ENCODE measurements at places on chromosomes 5 and 9.

- DNase-seq = no peak
Measured at GRCh38 chr5:159972538-159973362, 36.2 kb upstream of the TTC1 start.

- no peak for DNase-seq
Measured at GRCh38 chr5:147509710-147510651, at the start of gene DPYSL3. Gene DPYSL3, minus strand, starts transcription at chr5:147510068. Its CDS starts 210 bp downstream, at chr5:147509858.

DNA sequence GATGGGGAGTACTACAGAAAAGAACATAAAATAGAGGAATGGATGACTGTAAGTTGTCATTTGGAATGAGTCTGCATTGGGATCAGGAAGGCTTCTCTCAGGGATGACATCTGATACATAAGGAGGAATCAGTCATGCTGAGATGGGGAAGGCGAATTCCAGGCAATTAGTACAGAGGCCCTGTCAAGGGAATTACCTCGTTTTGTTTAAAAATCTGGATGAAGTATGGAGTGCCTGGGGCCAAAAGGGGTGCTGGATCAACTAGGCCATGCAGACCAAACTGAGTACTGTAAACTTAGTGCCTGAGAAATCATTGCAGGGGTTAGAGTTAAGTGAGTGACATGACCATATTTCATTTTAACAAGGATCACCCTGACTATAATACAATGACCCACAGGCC is 30.5 kb downstream of the JAKMIP2 start:
- no peak for DNase-seq

DNA sequence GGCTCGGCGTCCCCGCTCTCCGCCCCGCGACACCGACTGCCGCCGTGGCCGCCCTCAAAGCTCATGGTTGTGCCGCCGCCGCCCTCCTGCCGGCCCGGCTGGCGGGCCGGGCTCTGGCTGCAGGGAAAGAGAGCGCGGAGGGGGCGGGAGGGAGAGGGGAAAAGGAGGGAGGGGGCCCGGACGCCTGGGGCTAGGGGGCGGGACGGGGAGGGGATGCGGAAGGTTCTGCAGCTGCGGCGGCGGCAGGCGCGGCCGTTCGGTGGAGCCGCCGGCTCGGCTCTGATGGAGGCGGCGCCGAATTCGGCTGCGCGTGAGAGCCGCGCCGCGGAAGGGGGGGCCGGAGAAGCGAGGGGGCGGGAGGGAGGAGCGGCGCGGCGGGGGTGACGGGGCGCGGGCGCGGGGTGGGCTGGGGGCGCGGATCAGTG is at the start of gene MARCHF11:
Gene MARCHF11 (minus strand): TSS at position 281 of the 425 bp plus-strand sequence. CDS start 216 bp downstream, at position 65.
- DNase-seq = no peak

DNA sequence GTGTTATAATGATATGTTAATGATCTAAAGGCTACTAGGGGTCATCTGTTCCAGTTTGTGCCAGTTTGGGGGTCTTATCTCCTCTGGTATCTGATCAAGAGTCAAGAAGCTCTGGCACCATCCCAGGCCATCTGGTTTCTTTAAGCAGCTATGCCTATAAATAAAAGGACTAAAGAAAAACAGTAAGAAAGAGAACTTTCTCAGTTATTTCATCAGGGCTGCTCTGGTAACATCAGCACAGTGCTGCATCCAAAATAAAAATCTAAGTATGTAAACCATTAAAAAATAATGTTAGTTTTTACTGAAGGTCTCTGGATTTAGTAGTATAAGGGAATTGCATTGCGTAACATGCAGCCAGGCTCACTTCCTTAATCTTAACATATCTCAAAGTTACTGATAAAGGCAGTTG is 185.0 kb downstream of the NR2F1-AS1 start:
- DNase-seq = no peak

DNA sequence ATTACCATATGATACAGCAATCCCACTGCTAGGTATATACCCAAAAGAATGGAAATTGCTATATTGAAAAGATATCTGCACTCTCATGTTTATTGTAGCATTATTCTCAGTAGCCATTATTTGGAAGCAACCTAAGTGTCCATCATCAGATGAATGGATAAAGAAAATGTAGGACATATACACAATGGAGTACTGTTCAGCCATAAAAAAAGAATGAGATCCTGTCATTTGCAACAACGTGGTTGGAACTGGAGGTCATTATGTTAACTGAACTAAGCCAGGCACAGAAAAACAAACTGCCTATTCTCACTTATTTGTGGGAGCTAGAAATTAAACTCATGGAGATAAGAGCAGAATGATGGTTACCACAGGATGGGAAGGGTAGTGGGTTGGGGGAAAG is 63.1 kb upstream of the TTC23L start:
- no peak for DNase-seq

DNA sequence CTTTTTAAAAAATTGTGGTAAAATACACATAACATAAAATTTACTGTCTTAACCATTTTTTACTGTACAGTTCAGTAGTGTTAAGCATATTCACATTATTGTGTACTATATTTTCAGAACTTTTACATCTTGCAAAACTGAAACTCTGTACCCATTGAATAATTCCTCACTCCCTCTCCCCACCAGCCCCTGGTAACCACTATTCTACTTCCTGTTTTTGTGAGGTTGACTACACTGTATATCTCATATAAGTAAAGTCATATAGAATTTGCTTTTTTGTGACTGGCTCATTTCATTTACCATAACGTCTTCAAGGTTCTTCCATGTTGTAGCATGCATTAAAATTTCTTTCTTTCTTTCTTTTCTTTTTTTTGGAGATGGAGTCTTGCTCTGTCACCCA is 87.0 kb downstream of the LNPEP start:
- no peak for DNase-seq

DNA sequence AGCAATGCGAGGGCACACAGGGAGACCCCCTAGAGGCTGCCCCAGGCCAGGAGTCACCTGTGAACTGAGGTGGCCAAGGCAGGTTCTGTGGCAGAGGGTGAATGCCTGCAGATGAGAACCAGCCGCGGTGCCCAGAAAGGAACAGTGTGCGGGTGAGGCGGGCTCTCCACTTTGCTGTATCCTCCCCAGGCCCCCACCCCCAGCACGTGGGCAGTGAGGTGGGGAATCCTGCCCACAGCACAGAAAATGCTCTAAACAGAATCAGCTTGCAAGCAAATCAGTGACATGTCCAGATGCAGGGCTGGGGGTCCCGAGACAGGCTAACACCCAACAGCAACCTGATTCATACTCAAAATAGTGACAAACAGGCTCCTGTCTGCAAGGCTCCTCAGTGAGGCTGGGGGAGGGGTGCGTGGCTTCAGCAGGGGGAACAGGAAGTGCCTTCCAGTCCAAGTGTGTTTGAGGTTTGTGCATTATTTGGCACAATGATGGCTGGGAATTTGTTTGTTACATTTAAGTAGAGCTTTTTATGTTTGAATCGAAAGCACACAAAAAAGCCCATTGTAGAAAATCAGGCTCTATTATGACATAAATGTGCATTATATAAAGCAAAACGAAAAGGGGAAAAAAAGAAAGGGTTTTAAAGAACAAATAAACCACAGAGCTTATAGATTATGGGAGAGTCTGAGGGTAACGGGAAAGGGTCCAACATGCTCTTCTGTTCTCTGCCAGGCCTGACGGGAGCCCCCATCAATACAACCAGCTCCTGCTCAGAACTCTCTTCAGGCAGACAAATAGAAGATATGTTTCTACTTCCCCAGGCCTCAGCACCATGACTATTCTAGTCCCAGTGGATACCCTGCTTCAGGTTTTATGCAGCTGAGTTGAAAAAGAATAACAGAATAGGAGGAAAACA is 201.3 kb downstream of the HSD17B3 start:
- DNase-seq = no peak

GRCh38 chr9:131516100-131516499 is 13.4 kb downstream of the POMT1 start:
- no peak for DNase-seq

DNA sequence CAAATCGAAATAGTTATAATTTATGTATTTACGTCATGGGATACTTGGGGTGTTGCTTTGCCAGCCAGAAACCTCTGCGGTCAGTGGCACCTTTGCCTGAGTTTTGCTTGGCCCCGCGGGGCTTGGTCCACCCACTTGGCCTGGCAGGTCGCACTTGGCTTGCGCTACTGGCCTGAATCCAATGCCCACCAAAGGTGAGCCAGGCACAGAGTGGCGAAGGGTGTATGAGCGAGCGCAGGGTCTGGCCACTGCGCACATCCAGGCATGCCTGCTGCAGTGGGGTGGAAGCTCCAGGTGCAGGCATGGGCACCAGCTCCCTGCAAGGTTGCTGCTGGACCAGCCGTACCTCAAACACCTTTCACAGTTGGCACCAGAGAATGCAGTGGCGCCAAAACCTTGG is 714.6 kb downstream of the CDH9 start:
- DNase-seq = no peak

DNA sequence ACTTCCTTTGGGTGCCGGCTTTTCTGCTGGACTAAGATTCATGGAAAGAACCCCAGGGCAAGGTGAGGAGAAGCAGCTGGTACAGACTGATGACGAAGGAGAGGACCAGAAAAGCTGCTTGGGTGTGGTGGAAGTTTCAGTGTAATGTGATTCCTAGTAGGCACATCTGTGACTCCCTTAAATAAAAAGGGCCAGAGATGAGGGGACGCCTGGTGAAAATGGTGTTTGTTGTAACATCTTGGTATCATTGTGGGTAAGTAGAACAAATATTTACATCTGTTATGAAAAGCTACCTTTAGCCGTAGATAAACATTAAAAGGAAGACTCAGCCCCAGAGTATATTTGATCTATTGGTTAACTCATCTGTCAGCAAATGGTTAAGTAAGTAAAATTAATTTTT is 33.8 kb downstream of the OTULINL start:
- DNase-seq = no peak

GRCh38 chr5:168878135-168878745 is 299.1 kb upstream of the PANK3 start:
- no peak for DNase-seq

- no peak for DNase-seq
Measured at GRCh38 chr5:178307267-178308045, 74.9 kb upstream of the PHYKPL start.

GRCh38 chr5:111998871-111999270 is 241.9 kb upstream of the NREP start:
- DNase-seq = no peak

DNA sequence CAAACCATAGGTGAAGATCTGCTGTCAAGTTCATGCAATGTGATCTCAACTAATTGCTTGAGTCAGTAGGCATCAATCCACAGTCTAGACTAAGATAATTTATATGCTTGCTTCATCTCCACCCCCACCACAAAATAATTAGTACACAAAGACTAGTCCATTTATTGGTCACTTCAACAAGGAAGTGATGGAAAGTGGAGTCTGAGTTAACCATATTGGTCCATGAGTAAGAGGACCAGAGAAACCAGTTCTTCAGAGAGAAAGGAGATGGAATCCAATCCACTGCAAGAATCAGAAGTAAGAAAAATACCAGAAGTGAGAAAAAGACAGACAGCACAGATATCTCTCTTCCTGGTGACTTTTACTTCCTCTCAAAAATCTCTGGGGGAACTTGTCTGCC is 366.5 kb downstream of the CHSY3 start:
- DNase-seq = no peak

DNA sequence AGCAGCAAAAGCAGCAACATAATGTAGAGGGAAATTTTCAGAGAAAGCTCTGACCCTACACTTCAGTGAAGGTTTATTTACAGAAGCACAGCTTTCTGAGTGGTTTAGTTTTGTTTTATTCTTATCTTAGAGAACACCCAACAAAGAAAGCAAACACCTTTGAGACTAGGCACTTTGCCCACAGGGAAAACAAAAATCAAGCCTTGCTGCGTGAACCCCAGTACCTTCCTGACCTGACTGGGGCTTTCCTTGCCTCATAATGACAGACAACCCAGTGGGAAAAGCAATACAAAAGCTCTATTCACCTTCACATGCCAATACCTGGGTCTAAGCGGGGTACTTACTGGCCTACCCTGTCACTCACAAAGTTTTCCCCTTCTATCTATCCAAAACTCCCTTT is 189.8 kb downstream of the HINT1 start:
- no peak for DNase-seq

- peak; percentile 94 for DNase-seq
Measured at GRCh38 chr5:119268387-119269060, 87.3 kb upstream of the TNFAIP8 start.

DNA sequence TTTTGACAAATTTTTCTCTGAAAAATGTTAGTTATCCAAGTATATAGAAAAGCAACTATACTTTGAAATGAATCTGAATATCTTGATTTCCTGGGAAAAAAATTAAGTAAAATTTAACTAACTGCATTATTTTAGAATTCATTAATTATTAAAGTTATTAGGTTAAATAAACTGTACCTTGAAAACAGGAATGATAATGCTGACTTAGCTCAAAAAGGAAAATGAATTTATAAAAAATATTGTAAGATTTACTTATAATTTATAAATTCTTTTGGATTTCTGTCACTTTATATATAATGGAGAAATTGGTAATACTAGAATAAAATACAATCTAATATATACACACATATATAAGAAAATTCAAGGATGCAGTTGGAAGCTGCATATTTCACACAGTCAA is 36.1 kb upstream of the ACOT12 start:
- no peak for DNase-seq

DNA sequence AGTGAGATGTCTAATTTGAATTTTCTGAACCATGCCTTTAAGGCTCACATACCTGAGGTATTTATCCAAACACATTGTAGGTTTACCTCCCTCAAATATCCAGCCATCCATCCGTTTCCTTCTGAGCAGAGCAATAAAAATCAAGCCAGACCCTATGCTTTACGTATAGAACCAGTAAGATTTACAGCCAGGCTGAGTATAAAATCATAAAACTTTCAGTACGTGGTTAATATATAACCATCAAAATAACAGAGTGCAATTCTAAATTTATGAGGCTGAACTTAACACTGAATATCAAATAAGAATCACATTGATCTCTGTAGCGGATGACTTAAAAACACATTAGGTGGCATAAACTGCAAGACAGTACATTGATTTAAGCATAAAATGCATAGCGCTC is 877.9 kb upstream of the WWC1 start:
- no peak for DNase-seq

- DNase-seq = no peak
Measured at GRCh38 chr5:180521101-180521500, 26.9 kb downstream of the CNOT6 start.

GRCh38 chr9:102101723-102102122 is 363.3 kb upstream of the GRIN3A start:
- no peak for DNase-seq

- no peak for DNase-seq
Measured at GRCh38 chr5:18811661-18812060, 1176.3 kb downstream of the CDH18 start.

GRCh38 chr5:68070591-68071281 is 144.8 kb upstream of the PIK3R1 start:
- DNase-seq = no peak

- no peak for DNase-seq
Measured at GRCh38 chr9:22913518-22913917, 466.9 kb downstream of the DMRTA1 start.

- no peak for DNase-seq
Measured at GRCh38 chr5:133245191-133246052, 193.6 kb downstream of the HSPA4 start.

- no peak for DNase-seq
Measured at GRCh38 chr5:72630081-72630480, 122.9 kb upstream of the ZNF366 start.

- DNase-seq = no peak
Measured at GRCh38 chr9:133874060-133874657, 118.0 kb downstream of the VAV2 start.

- no peak for DNase-seq
Measured at GRCh38 chr5:72363166-72363802, 43.1 kb downstream of the PTCD2 start.

- no peak for DNase-seq
Measured at GRCh38 chr9:125513668-125514413, 193.2 kb downstream of the MAPKAP1 start.
